Dorsolateral prefrontal cortex (tissue), 122 donors: ENCODE measurements at places on chromosomes 5 and 9. TPM values are rescaled to one million over a fixed set of nuclear protein-coding genes. Genes with fewer than 3 reads are reported as not detected.

- DNase-seq: no peak
Measured at GRCh38 chr5:19322716-19323485, 665.1 kb downstream of the CDH18 start.

GRCh38 chr5:100148239-100148638 is 386.9 kb upstream of the FAM174A start:
- DNase-seq: no peak

Gene OR1Q1
- total RNA-seq: not detected

DNA sequence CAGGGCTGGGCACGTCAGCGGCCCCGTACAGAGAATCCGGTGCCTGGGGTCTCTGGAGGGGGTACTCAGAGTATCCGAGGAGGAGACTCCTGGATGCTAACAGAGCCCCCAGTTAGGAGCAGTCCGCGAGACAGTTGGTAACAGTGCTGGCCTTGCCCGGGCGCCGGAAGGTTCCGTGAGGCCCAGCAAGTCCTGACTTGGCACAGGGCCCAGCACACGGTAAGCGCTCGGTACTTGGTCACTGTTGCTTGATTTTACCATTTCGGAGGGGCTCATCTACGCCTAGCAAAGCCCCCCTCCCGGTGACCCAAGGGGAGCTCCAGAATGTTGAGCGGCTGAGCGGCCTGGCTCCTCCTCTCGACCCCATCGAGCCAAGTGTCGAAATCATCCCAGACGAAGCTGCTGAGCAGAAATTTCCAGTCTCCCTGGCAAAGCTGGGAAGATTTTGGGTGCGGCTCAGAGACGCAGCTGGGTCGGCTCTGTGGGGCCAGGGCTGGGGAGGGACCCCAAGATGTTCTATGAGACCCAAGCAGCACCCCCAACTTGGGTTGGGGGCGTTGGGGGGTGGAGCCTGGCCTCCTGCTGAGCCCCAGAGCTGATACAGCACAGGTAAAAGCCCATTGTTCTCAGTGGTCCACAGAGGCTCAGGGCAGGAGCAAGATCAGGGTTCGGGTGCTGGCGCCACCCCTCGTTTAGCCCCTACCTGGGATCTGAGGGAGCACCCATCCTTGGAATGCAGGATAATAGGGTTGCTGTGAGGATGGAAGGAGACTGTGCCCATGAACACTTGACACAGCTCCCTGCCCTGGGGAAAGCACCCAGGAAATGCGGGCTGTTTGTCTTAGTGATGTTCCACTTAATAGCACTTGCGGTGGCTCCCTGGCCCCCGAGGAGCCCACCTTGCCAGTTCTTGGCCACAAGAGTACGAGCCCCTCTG is 137.2 kb downstream of the C9orf50 start:
- peak; percentile 64 for DNase-seq

- DNase-seq: no peak
Measured at GRCh38 chr9:19701991-19702390, 86.8 kb downstream of the SLC24A2 start.

- DNase-seq: no peak
Measured at GRCh38 chr9:16987026-16987425, 116.6 kb upstream of the BNC2 start.

DNA sequence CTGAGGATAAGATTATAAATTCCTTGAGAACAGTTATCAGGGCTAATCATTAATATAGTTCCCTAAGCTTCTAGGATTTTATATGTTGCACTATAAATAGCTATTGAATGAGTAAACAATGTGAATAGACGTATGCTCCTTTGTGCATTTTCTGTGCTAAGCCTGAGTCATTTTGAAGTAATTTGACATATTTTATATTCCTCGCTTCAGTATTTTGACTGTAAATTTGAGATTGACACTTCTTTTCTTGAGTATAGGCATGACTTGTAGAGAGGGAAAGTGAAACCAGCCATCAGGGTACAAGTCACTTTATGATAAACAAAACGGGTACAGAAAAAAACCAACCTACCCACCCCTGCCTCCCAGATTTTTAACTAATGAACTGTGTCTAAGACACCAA is 367.7 kb upstream of the PRR16 start:
- no peak for DNase-seq

GRCh38 chr9:109440117-109440515 is 58.0 kb downstream of the PTPN3 start:
- no peak for DNase-seq

Gene MRPL41
- 96.2 TPM for total RNA-seq

Gene GFI1B
- not detected for total RNA-seq

DNA sequence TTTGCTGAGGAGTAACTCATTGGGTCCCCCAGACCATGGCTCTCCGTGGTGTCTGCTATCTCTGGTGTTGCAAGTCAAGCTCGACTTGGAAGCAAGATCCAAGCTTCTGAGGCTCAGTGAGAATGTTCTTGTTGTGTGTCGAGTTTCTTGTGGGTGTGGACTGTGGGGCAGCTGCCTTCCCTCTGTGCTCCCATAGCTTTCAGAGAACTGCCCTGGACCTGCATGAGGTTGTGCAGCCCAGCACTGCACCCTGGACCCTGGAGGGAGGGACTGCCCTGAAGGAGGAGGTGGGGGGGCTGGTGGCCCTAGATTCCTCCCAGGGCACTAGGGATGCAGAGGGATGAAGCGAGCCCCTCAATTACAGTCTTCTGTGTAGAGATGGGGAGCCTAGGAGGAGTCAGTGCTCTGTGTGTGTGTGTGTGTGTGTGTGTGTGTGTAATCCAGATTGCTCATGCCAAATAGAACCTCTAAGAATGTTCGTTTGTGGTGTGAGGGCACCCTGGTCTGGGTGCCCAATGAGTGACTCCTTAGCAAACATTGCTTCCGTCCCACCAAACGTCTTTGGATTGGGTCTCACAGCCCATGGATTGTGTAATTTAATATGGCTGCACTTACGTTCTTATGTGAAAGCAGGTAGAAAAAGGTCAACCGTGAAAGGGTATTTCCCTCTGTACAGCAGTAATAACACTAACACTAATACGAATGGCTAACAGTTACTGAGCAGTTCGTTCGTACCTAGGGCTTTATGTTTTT is 143.3 kb upstream of the LMX1B start:
- DNase-seq: no peak

Gene PCDHGA4
- total RNA-seq: 9.6 TPM

Gene CCDC183
- 5.6 TPM for total RNA-seq

DNA sequence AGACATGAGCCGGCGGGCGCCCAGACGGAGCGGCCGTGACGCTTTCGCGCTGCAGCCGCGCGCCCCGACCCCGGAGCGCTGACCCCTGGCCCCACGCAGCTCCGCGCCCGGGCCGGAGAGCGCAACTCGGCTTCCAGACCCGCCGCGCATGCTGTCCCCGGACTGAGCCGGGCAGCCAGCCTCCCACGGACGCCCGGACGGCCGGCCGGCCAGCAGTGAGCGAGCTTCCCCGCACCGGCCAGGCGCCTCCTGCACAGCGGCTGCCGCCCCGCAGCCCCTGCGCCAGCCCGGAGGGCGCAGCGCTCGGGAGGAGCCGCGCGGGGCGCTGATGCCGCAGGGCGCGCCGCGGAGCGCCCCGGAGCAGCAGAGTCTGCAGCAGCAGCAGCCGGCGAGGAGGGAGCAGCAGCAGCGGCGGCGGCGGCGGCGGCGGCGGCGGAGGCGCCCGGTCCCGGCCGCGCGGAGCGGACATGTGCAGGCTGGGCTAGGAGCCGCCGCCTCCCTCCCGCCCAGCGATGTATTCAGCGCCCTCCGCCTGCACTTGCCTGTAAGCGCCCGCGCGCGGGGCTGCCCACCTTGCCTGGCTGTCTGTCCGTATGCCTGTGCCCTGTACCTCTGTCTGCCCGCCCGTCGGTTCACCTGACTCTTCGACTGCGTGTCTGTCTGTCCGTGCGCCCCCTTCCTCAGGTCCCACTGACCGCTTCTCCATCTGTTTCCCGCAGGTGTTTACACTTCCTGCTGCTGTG is 412 bp downstream of the FGF18 start:
- no peak for DNase-seq

Gene KIF20A
- total RNA-seq: not detected

Gene ZNF366
- total RNA-seq: 2.1 TPM

DNA sequence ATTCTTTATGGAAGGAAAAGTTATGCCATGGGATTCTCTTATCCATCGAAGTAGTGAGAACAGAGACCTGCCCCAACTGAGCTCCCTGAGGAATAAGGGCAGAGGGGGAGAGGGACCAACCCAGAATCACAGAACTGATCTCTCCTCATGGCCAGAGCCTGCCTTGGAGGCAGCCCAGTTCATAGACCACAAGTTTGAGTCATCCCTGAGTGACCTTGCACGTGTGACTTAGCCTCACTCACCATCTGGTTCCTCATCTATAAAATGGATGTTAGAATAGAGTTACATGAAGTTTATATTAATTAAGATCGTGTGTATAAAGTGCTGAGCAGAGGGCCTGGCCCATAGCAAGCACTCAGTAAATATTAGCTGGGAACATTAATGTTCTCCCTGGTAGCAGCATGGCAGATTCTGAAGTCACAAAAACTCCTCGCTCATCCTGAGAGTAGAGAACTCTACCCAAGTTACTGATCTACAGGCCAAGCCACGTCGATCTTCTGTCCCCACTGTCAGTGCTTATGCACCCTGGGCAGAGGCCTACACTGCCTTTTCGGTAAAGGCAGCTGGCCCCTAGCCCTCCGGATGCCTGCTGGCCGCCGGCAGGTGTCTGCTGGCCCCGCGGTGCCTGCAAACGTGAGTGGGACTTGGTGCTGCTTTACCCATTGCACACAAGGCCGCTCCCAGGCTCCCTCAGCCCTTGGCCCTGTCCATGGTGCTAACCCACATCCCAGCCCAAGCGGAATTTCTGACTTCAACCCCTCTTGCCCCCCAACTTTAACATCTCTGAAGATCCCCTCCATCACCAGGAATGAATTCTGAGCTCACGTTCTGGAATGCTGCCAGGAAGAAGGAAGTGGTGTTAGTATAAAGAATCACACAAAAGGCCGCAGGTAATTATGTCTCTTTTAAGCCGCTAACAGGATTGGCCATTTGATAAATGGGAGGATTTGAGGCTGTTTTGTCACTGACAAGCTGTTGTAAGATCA is 61.1 kb upstream of the ARAP3 start:
- no peak for DNase-seq

DNA sequence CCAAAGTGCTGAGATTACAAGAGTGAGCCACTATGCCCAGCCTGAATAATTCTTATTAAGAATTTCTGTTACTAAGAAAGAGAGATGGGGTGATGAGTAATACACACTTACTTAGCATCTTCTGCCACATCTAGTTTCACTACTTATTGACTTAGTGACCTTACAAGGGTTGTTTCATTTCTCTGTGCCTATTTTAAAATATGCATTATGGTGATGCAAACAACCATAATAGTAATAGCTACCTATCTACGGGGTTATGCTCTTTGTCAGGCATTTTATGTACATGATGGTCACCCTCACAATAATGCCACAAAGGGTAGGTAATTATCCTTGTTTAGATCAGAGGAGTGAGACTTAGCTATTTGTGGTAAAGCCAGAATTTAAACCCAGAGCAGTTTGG is 499.0 kb upstream of the SGCD start:
- DNase-seq: no peak

Gene SPINK7
- total RNA-seq: not detected

GRCh38 chr5:125660231-125660895 is 762.8 kb upstream of the GRAMD2B start:
- DNase-seq: no peak

Gene SHC3
- total RNA-seq: 95.4 TPM

Gene MED22
- total RNA-seq: 27.0 TPM

DNA sequence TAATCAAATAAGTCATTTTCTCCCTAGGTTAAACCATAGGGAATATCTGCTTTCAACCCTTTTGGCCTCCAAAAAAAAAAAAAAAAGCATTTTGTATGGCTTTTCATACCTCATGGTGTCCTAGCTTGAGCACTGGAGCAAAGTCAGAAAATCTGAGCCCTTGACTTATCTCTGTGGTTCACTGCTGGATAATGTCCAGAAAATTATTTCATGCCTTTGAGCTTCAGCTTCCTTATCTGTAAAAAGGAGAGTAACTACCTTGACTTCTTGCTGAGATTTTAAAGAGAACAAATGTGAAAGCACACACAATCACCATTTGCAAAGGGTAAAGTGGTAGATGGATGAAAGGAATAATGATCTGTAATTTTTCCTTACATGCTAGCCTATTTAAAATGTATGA is 165.9 kb downstream of the ALDH1A1 start:
- no peak for DNase-seq

DNA sequence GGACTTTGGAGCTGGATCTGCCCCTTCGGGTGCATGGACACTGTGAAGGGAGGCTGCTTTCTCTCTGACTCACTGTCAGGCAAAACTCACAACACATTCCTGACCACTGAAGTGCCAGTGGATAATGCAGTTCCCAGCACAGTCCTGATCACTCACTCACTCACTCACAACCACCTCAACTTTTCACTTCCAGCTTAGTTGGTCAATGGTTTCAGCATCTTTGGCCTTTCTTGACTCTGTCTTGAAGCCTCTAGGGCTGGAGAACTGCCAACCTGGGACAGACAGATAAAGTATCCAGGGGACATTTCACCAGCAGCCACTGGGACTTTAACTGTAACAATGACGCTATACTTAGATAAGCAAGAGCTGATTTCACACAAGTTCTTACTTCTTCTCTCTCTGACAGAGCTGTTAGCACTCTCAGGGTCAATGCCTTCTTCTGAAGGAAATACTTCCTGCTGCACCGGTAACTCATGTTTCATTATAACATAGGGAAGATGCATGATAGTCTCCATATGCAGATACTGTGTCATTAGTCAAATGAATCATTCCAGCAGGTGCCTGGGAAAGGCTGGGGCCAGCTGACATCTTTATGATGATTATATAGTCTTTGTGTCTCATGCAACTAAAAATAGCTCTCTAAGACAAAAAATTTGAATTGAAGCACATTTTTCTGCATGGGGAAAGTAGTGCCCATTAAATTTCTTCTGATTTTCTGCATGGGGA is 499.0 kb downstream of the SEMA5A start:
- DNase-seq: no peak

DNA sequence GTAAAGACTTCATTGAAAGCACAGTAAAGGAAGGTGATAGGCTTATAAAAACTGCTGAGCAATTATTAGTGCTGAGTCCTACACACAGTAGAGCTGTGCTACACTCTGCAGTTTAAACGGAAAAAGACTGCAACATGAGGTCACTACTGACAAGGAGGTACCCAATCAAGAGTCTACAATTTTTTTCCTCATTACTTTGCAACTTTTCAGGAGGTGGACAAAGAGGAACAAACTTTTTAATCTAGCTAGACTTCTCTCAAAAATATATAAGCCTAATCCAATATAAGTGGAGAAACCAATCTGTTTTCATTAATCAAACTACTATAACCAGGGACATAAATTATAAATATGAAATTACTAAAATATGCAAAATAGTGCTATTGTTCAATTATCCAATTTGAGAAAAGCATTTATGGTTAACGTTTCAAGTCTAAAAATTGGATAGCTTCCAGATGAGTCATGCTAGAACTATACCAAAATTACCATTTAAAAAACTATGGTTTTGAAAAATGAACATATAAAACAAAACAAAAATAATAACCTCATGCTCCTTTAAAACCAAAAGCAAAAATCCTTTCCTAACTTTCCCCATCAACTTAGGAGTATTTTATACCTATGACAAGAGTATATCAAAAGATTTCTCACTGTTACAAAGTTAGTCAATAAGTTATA is 37.7 kb downstream of the FAM13B start:
- DNase-seq: no peak

Gene OR1J2
- not detected for total RNA-seq
